ENCODE measurements at places on chromosomes 4 and X.

- H3K27me3 ChIP-seq: no peaks in the 10 kb centered on the region
- H3K4me1 ChIP-seq: no peaks in the 10 kb centered on the region
- peaks cover 30% of the 10 kb centered on the region for H3K36me3 ChIP-seq
- no peak overlapping the region for H3K27ac ChIP-seq
- no peak overlapping the region for H3K4me3 ChIP-seq
- no peak for DNase-seq
These were observed 26.1 kb downstream of the LAMTOR3 start for GRCh38 chr4:99868126-99868596.

DNA sequence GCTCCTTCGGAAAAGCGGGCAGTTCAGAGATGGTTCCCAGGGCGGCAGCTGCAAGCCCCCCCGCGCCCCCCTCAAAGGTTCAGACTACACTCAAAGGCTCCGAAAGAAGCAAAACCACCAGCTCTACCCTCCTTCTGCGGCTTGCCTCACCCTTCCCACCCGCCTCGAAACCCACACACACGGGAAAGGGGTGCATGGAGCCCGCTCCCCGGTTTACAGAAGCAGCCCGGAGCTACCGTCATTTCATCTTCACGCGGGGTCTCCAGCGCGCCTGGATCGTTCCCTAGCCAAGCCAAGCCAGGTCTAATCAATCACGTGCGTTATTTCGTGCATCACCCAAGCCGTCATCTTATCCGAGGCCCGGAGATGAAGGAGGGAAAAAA, 1.2 kb downstream of the NLGN4X start:
- H3K27me3 ChIP-seq: no peaks in the 10 kb centered on the region
- no peak overlapping the region for H3K4me3 ChIP-seq
- H3K27ac ChIP-seq: no peak overlapping the region
- no peak for DNase-seq
- H3K4me1 ChIP-seq: no peaks in the 10 kb centered on the region

DNA sequence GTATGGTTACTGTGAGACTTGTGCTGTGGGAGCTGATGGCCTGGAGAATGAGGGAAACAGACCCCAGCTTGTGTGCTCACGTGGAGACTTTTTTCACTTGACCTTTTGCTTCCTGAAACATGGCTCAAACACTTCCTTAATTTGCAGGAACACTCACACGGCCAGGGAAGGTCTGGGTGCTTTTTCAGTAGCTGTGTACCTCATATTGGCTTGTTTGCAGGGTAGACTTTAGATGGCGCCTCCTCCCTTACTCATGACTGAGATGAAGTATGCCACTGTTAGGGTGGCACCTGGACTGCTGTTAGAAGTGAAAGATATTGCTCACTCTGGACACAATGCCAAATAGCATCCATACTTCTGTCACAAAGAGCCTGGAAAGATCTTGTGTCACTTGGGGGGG, 75.7 kb upstream of the WDR1 start:
- H3K27ac ChIP-seq: no peak overlapping the region
- H3K27me3 ChIP-seq: no peaks in the 10 kb centered on the region
- H3K36me3 ChIP-seq: no peaks in the 10 kb centered on the region
- DNase-seq: no peak

DNA sequence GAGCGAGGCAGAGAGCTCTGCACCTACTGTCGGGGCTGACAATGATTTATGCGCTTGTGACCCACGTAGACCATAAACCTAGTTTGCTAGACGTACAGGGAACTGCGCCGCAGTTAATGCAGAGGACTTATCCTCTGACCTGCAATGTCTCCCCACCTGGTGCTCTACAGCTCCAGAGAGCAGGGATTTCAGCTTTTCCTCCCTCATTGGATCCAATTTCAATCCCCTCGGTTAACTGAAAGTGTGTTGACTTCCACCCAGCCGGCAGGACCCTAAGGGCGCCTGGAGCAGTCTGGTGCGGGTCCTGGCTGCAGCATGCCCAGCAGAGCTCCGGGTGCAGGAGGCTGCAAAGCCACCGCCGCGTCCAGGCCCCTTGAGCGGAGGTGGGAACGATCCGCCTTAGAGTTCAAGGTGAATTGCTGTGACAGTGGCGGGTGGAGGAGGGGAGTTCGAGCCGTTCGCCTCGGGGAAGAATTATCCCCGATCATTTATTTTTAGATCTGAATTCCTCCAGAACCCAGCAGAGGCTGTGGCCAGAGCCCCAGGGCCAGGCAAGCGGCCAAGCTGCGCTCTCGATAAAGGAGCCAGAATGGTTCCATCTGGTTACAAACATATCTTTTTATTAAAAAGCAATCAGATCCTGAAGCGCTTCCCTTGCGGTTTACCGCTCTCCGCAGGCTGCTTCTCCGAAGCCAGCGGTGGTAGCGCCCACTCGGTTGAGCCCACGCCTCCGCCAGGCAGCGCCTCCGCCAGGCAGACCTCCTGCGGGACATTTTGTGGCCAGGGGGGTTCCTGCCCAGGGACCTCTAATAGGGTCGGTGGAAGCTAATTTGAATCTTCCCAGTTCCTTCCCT, 66.0 kb downstream of the FBXO8 start:
- H3K4me1 ChIP-seq: peaks cover 30% of the 10 kb centered on the region
- DNase-seq: no peak
